ENCODE measurements at places on chromosomes 3 and 15. TPM values are rescaled to one million over a fixed set of nuclear protein-coding genes. Genes with fewer than 3 reads are reported as not detected.

IQCF5 gene
- total RNA-seq = not detected

GOLGA8H gene
- total RNA-seq = 0.79 TPM

CHRNA7 gene
- 6.8 TPM for total RNA-seq

GHSR gene
- not detected for total RNA-seq

GRCh38 chr15:40743921-40744814, 10.9 kb downstream of the RMDN3 start:
- DNase-seq = no peak

GRCh38 chr15:81225161-81225671, 28.5 kb downstream of the IL16 start:
- DNase-seq = no peak

- no peak for DNase-seq
Measured at GRCh38 chr15:26017665-26018064, 154.5 kb upstream of the ATP10A start.

DNA sequence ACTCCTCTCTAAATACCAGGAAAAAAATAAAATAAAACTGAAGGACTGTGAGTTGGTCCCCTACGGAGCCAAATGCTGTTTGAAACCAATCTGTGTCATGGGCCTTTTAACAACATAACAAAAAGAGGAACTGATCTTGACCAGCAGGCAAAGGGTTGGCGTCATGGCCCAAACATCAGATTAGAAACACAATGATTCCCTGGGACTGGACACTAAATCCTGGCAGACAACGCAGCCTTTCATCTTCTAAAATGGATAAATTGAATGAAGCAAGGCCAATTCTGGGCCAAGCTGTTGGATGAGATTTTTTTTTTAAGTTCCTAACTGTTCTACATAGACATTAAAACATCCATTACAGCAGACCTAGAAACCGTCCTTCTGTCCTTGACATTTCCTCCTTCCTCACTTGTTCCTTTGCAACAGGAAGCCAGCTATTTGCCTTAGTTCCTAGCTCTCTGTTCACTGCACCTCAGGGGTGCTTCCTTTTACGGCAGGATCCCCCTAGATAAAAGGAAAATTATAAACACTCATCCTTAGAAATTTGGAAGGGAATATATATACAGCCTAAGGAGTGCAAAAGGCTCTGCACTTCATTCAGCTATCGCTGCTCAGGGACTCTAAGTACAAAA, 21.6 kb upstream of the TAFA4 start:
- no peak for DNase-seq

GRCh38 chr15:57854531-57854930, 148.0 kb downstream of the POLR2M start:
- no peak for DNase-seq

Data from HCT116 (cell line).